ENCODE measurements at places on chromosomes 16 and 17.

GRCh38 chr17:38602453-38602852, 3.3 kb downstream of the SRCIN1 start:
- DNase-seq, result no peak

DNA sequence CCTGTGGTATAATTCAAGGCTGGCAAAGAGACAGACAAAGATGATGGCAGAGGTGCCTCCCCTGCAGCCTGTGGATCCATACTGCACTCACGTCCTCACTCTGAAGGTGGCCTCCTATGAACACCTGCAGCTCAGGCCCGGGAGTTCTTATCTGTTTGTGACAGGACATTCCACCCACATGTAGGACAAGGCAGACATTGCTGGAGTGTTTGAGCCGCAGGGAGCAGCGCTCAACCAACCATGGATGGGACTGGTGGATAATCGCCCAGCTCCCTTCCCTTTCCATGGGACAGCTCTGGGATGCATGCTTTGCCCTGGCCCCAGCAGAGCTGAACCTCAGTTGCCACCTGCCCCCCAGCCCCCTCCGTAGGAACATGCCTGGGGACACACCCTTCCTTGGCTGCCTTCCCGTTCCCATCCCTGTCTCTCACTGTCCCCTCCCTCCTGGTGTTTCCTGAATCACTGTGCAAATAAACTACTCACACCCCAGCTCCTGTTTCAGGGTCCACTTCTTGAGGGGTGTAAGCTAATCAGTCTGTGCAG, 22.2 kb downstream of the ITPRIPL2 start:
- DNase-seq, result no peak

- no peak for DNase-seq
Observed at GRCh38 chr17:6159541-6160231, 89.5 kb downstream of the WSCD1 start.

- no peak for DNase-seq
Observed at GRCh38 chr17:73278465-73279453, 17.1 kb upstream of the CPSF4L start.
